Endodermal cell (in vitro differentiated cells): ENCODE measurements at places on chromosomes 6 and 20. TPM values are rescaled to one million over a fixed set of nuclear protein-coding genes. Genes with fewer than 3 reads are reported as not detected.

- no peaks in the 10 kb centered on the region for H3K4me1 ChIP-seq
- H3K36me3 ChIP-seq: peaks cover 26% of the 10 kb centered on the region
- no peak overlapping the region for H3K27ac ChIP-seq
- DNase-seq: no peak
- no peak overlapping the region for H3K4me3 ChIP-seq
Measured at GRCh38 chr6:130050230-130050629, 31.8 kb downstream of the L3MBTL3 start.

METTL24 gene
- 0.24 and 0.52 TPM in 2 replicates for total RNA-seq

GRCh38 chr6:170112583-170112860, 178.4 kb downstream of the DLL1 start:
- no peaks in the 10 kb centered on the region for H3K4me1 ChIP-seq
- no peaks in the 10 kb centered on the region for H3K36me3 ChIP-seq
- H3K27me3 ChIP-seq: no peaks in the 10 kb centered on the region
- H3K27ac ChIP-seq: no peak overlapping the region
- H3K4me3 ChIP-seq: no peak overlapping the region

PLEKHG1 gene
- total RNA-seq: 1.7 and 2.4 TPM in 2 replicates

DNA sequence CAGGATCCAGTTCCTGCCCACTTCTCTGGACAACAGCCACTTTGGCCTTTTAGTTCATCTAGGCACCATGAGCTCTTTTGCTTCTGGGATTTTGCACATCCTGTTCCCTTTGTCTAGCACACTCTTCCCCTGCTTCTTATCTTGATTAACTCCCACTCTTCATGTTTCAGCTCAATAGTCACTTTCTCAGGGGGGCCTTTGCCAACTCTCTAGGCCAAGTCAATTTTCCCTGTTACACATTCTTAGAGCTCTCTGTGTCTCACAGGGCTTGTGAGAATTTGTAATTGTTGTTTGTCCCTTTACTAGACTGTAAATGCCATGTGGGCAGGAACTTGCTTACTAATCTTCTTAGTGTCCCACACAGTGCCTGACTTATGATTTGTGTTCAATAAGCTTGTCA, 58.1 kb upstream of the EPB41L1 start:
- no peak overlapping the region for H3K4me3 ChIP-seq
- no peak overlapping the region for H3K27ac ChIP-seq
- peaks cover 8% of the 10 kb centered on the region for H3K4me1 ChIP-seq
- no peak for DNase-seq
- peaks cover 32% of the 10 kb centered on the region for H3K27me3 ChIP-seq
- no peaks in the 10 kb centered on the region for H3K36me3 ChIP-seq

SASH1 gene
- total RNA-seq: 4.6 to 19.2 TPM (median 4.8 TPM) in 3 replicates

DNA sequence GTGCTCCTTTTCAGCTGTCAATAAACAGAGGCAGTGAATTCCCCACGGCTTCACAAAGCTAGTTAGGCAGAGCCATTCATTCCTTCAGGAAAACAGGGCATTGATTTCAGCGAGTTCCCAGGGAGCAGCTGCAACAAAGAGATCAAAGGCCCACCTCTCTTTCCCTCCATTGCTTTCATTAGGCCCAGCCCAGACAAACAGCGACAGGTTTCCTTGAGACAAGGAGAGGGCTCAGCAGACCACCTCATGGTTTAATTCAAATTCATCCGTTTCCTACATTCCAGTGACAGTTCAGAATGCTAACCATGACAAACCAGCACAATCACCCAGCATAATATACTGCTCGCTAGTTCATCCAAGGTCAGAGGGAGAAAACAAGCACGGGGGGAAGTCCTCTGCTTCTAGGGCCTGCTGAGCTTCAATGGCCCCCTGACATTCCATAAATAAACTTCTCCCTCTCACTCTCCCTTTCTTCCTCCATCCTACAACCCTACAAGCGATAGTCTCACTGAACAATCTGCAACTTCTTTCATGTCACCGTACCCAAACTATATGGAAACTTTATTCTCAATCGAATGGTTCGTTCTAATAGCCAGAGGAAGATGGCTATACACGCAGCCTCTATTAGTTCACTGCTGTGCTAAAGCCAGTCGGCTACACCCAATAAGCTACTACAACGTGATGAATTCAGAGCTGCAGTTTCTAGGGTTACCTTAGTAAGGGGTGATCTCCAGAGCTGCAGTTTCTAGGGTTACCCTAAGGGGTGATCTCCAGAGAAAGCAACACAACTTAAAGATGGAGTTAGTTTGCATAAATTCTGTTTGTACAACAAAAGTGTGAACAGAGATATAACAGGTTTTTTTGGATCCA, 34.7 kb downstream of the PLAGL1 start:
- peak; percentile 89 for DNase-seq
- peak overlapping the region; percentile 41 for H3K4me3 ChIP-seq
- H3K27me3 ChIP-seq: peaks cover 54% of the 10 kb centered on the region
- H3K27ac ChIP-seq: peak overlapping the region; percentile 98

- H3K27me3 ChIP-seq: no peaks in the 10 kb centered on the region
- peak; percentile 37 for DNase-seq
- no peaks in the 10 kb centered on the region for H3K36me3 ChIP-seq
- H3K4me1 ChIP-seq: no peaks in the 10 kb centered on the region
- no peak overlapping the region for H3K4me3 ChIP-seq
Measured at GRCh38 chr6:168288781-168289570, 30.6 kb downstream of the DACT2 start.

- no peak for DNase-seq
- H3K4me3 ChIP-seq: no peak overlapping the region
- H3K27me3 ChIP-seq: no peaks in the 10 kb centered on the region
- H3K4me1 ChIP-seq: no peaks in the 10 kb centered on the region
- H3K36me3 ChIP-seq: no peaks in the 10 kb centered on the region
Measured at GRCh38 chr6:24847402-24847801, 48.7 kb upstream of the ARMH2 start.
